ENCODE measurements at places on chromosomes 13 and 19.

- no peak for DNase-seq
Measured at GRCh38 chr19:43675269-43675879, 5.4 kb upstream of the PLAUR start.

DNA sequence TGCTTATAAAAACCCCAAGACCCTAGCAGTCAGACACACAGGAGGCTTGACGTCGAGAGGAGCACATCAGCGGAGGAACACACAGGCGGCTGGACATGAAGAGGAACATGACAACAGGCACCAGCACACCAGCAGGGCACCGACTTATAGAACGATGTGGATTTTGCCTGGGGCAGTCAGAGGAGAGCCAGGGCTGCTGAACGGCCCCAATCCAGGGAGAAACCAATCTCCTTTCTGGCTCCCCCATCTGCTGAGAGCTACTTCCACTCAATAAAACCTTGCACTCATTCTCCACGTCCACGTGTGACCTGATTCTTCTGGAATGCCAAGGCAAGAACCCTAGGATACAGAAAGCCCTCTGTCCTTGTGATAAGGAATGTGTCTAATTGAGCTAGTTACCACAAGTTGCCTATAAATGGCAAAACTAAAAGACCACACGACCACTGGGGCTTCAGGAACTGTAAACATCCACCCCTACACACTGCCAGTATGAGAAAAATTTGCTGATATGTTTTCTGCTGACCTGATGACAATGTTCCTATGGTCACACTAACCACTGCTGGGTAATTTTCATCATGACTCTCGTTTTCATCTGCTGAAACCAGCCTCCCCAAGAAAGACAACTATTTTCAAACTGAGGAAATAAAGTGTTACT, 35.8 kb upstream of the CEACAM21 start:
- DNase-seq: no peak

GRCh38 chr13:33194820-33195692, 90.5 kb downstream of the STARD13 start:
- DNase-seq: no peak

- no peak for DNase-seq
Measured at GRCh38 chr13:28532388-28533124, 37.6 kb upstream of the FLT1 start.

- no peak for DNase-seq
Measured at GRCh38 chr13:61045251-61045650, 370.4 kb downstream of the PCDH20 start.

DNA sequence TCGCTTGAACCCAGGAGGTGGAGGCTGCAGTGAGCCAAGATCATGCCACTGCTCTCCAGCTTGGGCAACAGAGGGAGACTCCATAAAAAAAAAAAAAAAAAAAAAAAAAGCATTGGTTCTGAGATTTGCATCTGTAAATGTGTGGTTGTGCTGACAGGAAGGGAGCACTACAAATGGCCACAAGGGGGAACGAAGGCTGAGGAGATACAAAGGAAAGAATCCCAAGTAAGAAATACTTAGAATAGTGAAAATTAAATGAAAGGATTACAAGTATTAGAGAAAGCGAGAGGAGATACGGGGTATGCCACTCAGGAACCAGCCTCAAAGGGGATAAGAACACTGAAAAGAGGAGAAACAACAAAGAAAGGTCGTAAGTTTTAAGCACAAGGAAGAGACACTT, 284.9 kb downstream of the KLF12 start:
- DNase-seq: no peak

- DNase-seq: no peak
Measured at GRCh38 chr13:102868366-102868936, 22.6 kb downstream of the ERCC5 start.

DNA sequence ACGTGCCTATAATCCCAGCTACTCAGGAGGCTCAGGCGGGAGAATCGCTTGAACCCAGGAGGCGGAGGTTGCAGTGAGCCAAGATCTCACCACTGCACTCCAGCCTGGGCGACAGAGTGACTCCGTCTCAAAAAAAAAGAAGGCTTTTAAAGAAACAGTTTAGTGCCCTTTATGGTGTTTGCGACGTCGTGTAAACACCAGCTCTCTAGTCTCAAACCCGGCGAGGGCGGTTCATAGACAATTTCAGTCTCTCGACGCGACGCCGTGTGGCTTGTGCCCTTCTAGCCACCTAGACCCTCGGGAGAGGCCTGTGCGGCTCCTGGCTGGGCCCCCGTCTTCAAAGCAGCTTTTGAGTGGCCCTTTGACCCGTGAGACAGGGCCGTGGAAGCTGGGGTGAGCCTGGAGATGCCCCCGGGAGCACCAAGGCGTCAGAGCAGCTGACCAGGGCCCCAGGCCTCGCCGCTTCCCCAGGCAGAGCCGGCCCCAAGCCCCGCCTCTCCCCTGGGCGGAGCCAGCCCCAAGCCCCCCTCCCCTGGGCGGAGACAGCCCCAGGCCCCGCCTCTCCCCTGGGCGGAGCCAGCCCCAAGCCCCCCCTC, 5.0 kb upstream of the MADCAM1 start:
- no peak for DNase-seq

- DNase-seq: no peak
Measured at GRCh38 chr13:88926890-88927502, 1255.8 kb downstream of the SLITRK5 start.

DNA sequence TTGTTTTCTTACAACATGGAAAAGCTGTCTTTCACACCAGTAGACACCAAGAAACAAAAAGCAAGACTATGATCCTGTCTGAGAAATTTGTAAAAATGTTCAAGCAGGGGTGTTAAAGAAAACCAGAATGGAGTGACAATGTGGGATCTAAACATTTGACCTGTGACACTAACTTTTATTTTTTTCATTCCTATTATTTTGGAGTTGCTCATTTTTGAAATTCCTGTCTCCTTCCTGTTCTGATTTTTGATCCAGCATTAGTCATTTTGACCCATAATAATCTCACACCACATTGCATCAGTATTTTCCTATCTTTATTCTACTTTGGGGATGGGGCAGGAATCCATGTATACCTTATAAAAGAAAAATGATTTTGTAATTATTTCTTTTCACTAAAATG, 164.2 kb downstream of the DLEU7 start:
- no peak for DNase-seq

GRCh38 chr13:24671386-24672113, 8.7 kb upstream of the ATP12A start:
- peak; percentile 48 for DNase-seq

DNA sequence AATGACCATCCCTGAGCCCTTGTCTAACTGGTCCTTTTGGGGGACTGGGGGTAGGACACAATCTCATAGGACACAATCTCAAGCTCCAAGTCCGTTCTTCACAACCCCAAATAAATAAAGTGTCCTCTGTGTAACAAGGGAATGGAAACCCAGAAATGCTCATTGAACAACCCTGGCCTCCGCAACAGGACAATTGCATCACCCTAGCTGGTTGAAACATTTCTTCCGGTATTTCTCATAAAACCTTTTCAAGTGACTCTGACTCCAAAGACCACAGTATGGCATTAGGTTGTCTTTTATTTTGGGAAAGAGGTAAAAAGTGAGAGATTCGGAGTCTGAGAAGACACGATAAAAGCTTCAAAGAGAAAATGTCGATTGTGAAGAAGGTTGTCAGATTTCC, 186.6 kb downstream of the ZNF536 start:
- DNase-seq: no peak

DNA sequence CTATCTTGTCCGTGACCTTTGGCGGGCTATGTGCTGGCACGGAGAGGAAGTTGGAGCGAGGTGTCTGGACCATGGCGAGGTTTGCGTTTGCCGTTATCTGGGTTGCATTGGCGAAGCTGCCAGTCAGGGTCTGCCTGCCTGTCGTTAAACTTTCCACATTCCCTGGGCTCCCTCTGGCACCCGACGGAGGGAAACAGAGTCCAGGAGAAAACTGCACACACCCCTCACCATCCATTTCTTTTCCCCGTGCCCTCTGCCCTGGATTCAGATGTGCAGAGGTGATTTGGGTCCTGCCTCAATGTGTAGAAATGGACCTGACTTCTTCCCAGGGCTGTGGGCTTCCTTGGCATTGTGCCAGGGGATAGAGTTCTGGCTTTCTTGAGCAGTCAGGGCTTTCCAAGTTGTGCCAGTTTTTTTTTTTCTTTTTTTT, 142.4 kb downstream of the URI1 start:
- DNase-seq: no peak

DNA sequence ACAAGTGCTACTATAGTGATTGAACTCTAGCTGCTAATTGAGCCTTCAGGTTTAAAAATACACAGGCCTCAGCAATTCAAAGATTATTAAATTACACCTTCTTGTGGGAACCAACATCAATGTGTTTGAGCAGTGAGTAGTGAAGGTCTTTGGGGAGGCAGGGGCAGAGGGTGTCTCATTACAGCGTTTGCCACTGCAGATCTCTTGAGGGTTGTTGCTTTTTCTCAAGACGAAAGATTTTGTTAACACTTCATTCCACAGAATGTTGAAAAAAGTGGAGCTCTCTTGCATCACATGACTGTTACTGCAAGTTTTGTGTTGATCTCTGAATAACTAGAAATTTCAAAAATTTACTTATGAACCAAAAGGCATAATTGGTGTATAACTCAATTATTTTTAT, 253.6 kb downstream of the ATP8A2 start:
- DNase-seq: no peak

DNA sequence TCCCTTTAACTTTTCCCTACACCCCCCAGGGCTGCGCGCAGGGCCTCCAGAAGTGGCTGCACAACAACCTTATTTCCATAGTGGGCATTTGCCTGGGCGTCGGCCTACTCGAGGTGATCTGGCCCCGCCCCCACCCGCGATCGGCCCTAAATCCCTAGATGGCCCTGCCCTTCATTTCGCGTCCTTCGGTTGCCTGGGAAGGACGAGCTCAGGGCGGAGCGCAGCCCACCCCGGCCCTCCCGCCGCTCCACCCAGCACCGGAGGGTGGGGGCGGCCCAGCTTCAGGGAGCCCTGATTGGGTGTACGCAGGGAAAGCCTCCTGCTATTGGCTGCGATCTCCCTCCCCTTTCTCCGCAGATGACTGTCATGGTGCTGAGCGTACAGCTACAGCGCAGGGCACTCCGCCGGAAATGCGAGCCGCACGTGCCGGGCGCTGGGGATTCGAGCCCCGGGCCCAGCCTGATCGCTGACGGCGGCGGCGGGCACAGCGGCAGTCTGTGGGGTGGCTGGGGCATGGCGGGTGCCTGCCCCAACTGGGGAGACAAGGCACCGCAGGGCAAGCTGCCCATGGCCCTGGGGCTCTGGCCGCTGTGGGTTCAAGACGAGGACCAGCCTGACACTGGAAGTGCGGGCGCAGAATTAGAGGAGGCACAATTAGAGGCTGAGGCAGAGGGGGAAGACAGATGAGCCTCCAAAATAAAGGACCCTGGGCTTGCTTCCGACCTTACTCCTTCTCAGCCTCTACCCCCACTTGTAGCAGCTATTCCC, 4.3 kb downstream of the CD37 start:
- no peak for DNase-seq

DNA sequence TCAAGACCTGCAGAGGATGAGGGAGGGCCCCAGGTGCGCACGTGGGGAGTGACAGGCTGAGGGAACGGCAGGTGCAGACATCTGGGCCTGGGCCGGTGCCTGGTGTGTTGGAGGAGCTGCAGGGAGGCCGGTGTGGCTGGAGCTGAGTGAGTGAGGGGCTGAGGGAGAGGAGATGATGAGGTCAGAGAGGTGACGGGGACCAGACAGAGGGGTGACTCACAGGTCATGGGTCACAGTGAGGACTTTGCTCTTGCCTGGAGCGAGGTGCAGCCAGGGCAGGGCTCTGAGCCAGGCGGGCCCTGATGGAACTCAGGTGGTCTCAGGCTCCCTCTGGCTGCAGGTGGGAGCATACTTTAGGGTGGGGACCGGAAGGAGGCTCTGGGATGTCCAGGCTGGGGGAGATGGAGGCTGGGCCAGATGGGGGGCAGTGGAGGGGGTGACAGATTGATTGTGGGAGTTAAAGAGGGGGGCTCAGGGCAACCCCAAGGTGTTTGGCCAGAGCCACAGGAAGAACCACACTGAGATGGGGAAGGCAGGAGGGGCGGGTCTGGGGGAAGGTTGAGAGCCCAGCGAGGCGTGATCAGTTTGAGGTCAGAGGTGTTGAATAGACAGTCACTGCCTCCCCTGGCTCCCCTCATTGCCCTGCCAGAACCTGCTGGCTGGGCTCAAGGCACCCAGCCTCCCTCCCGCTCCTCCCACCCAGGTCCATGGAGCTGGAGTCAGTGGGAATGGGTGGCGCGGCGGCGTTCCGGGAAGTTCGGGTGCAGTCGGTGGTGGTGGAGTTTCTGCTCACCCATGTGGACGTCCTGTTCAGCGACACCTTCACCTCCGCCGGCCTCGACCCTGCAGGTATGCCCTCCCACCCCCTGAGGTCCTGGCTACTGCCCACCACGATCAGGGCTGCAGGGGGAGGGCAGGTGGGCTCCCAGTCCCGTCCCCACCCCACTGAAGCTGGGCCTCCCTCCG, 8.4 kb downstream of the ARHGAP33 start:
- no peak for DNase-seq

DNA sequence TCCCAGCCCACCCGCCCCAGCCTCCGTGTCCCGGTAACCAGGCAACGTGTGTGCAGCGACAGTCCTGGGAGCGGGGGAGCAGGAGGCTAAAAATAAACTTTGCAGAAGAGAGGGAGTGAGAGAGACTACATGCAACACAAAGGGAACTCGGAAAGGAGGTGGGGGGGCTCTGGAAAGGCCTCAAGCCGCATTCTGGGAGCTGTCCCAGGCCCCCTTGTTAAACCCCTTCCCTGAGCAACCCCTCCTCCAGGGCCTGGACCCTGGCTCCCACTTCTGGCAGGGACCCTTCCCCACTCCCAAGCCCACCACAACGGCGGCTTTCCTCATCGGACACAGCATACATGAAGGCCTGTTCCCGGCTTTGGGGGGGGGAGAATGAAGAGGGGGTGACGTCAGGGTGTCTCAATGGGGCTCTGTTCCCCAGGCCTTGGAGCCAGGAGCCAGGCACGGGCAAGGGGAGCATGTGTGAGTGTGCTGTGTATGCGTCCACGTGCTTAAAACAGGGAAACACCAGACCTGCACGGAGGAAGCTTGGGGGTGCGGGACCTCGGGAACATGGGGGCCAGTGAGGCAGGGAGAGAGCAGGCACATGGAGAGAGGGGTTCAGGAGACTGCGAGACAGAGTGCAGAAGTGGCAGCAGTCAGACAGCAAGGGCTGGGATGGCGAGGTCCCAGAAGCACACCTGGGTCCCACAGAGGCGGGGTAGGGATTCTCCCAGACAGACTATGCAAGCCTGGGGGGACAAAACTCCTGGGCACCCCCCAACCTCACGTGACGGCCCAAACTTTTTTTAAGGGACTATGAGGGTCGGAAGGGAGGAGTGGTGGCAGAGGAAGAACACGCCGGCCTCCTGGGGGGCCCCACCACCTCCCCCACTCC, 2.3 kb downstream of the ERF start:
- no peak for DNase-seq

DNA sequence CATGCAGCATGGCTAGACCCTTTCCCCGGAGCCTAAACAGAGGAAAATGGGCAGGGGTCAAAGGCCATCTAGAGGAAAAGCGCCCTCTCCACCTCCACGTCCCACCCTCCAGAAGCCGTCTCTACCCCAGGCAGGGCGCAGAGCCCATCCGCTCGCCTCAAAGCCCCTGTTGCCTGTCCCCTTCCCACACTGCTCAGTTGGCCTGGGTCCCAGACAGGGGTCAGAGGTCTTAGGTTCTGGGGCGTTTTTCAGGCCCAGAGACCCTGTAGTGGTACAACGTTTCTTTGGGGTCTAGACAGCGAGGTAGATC, 285 bp downstream of the TMEM143 start:
- no peak for DNase-seq

All from activated CD4-positive, alpha-beta T cell treated with anti-CD3 and anti-CD28 coated beads, Interleukin-2, Interleukin-4, amounts not matched to agents 100 ng/mL and 50 ng/mL, durations not matched to agents 16 hours and 8 hours (primary cell).